ENCODE measurements at places on chromosomes 16 and 17.

DNA sequence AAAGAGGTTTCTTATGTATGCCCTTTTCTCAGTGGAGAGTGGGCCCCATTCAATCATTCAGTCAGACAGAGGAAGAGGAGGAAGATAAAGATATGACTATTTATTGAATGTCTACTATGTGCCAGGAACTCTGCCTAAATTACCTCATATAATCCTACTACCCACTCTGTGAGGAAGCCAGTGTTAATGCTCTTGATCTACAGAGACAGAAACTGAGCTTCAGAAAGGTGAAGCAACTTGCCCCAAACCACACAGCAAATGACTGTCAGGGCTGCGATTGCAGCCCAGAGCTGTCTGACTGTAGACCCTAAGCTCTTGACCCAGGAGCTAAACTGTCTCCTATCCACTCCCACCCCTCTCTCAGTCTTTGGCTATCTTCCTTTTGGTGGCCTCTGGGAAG lies 8.4 kb downstream of the SRCIN1 start:
- DNase-seq, result no peak

DNA sequence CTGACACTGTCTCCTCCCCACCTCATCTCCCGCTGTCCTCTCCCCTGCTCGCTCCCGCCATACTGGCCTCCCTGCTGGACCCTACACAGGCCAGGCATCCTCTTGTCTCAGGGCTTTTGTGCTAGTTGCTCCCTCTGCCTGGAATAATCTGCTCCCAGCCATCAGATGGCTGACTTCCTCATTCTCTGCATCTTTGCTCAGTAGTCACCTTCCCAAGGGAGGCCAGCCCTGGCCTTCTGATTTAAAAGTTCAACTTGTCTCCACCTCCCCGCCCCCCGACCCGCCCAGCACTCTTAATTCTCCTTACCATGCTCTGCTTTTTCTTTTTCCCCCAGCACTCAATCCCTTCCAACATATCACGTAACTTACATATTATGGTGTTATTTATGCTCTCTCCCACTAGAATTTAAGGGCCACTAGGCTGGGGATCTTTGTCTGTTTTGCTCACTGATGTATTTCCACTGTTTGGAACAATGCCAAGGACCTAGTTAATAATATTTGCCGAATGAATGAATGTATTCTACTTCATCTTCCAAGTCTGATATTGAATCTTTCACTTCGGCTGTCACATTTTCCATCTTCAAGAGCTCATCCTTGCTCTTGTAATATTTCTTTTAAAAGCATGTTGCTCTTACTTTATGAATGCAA lies 178.3 kb downstream of the CDK5R1 start:
- no peak for DNase-seq

DNA sequence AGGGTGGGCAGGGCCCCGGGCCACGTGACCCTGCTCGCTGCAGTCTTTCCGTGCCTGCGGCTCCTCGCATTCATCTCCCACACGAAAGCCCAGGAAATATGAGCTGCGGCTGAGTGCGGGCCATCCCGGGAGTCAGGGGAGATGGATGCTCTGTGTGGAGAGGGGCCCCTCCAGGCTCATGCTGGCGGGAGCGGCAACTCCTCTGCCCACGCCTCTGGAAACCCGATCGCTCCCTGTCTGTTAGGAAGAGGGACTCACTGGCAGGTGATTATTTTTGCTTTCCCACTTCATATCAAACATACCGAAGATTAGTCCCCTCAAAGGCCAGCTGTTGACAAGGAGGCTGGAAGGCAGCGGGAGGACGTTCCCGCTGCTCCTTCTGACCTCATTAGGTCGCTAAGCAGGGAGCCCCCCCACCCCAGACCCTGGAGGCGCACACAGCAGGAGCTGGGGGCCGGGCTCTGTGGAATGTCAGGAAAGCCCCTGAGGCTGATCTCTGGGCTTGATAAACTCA lies 228.5 kb downstream of the FOXL1 start:
- no peak for DNase-seq

GRCh38 chr16:81891736-81892364 lies 112.8 kb downstream of the PLCG2 start:
- DNase-seq, result no peak

DNA sequence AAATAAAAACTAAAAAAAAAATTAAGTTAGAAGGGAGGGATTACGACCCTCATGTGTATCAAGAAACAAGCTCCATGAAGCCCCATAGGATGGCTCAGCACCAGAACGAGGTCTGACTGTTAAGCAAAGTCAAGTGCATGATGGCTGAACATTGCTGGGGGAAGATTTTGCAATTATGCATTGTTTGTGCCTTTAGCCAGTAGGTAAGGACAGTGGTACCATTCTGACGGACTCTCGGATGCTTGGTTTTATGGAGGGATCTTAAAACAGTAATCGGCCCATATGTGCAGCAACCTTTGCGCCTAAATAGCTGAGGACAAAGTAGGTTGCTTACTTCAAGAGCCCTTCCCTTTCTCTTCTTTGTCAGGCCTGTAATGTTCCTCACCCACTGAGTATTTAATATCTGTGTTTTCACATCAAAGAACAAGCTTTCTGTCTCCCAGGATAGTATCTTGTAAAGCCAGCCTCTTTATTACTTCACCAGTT lies 186.0 kb downstream of the WWOX start:
- no peak for DNase-seq

DNA sequence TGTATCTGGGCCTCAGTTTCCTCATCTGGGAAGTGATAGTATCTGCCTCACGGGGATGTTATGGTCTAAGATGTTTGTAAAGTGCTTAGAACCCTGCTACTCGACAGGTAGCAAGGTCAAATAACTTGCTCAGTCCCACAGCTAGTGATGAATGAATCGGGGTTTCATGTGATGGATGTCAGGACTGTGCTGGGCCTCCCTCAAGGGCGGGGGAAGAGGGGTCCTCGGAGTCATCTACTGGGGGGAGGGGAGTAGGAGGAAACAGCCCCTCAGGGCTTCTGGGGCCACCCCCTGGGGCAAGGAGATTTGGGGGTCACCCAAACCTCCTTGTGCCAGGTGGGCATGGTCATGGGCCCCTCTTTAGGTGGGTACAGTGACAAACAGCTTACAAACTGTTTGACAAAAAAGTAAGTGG lies 732 bp downstream of the PNPO start:
- DNase-seq, result no peak

GRCh38 chr17:82800885-82801284 lies 38.9 kb downstream of the ZNF750 start:
- no peak for DNase-seq

DNA sequence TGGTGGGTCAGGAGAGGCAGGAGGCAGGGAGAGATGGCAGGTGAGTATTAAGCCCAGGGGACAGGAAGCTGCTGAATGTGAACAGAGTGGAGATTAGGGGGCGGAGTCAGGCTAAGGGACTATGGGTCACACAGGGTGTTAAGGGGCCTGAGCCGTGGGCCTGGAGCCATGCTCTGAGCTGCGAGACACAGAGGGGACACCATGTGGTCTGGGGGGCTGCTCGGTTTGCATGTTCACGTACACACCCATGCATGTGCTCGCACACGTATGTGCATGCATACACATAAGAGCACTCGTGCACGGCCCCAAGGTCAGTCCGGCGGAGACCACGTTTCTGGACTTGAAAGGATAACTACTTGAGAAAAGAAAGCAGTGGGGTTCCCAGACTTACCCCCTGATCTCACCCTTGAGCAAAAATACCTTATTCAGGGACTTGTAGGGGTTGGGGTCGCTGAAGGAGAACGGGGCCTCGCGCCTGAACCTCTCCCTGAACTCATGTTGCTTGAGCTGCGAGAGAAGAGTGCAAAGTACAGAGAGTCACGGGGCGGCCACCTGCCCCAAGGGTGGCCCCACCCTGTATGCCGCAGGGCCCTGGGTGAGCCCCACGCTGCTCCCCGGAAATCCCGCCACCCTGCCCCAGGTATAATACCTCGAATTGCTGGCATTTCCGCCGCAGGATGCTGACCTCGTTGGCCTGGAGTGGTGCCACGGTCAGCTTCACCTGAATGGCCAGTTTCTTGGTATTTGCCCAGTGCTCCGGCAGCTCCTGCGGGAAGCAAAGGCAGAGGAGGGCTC lies 50.8 kb downstream of the DNAH17 start:
- DNase-seq, result no peak

- DNase-seq, result no peak
These were observed 21.2 kb upstream of the ITGA3 start for GRCh38 chr17:50034498-50035364.

DNA sequence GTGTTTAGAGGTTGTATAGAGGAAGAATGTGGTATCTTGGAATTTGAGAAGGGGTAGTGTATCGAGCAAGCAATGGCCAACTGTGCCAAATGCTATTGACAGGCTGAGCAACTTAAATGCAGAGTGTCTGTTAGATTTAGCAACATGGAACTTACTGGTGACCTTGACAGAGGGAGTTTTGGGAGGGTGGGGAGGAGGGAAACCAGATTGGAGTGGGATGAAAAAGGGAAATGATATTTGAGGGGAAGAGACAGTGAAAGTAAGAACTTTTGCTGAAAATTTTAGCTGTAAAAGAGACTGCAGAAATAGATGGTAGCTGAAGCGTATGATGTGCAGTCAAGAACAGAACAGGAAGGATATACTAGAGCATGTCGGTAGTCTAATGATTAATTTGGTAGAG lies 1.1 kb downstream of the LRRC36 start:
- DNase-seq, result no peak

GRCh38 chr17:32742681-32743538 lies 134.0 kb downstream of the MYO1D start:
- no peak for DNase-seq

DNA sequence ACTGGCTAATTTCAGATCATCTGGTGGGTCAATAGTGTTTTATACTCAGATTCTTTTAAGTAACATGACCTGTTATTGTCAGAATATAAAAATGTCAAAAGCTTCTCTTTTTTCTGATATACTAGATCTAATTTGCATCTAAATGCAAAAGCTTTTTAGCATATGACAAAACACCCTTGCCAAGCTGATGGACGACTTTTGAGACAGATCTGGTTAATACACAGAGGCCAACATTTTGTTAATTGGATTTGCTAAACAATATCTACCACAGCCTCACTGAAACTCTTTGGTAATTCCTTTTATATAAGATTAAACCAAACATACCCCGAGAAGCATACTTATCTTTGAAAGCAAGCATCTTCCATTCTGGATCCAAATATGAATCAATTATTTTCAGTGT lies 10.3 kb upstream of the NOL11 start:
- DNase-seq, result no peak
